GM23338 (cell line): ENCODE measurements at places on chromosomes 7 and 10. TPM values are rescaled to one million over a fixed set of nuclear protein-coding genes. Genes with fewer than 3 reads are reported as not detected.
A peak's percentile ranks its signal among the peaks of the same experiment; 100 is the strongest.

- no peak overlapping the region for H3K27ac ChIP-seq
- H3K36me3 ChIP-seq = no peaks in the 10 kb centered on the region
- DNase-seq = no peak
- H3K4me3 ChIP-seq = no peak overlapping the region
- no peaks in the 10 kb centered on the region for H3K27me3 ChIP-seq
Observed at GRCh38 chr7:140168816-140169215, 8.0 kb downstream of the KDM7A start.

- no peak for DNase-seq
- H3K4me1 ChIP-seq = no peaks in the 10 kb centered on the region
- no peak overlapping the region for H3K4me3 ChIP-seq
- no peak overlapping the region for H3K27ac ChIP-seq
- H3K36me3 ChIP-seq = no peaks in the 10 kb centered on the region
Observed at GRCh38 chr7:156177422-156178055, 365.3 kb upstream of the SHH start.

GRCh38 chr10:32077896-32078485, 21.8 kb upstream of the KIF5B start:
- no peak overlapping the region for H3K27ac ChIP-seq
- no peak overlapping the region for H3K4me3 ChIP-seq
- H3K4me1 ChIP-seq = peaks cover 10% of the 10 kb centered on the region
- H3K36me3 ChIP-seq = no peaks in the 10 kb centered on the region
- no peak for DNase-seq

- peaks cover 31% of the 10 kb centered on the region for H3K4me1 ChIP-seq
- peak; percentile 78 for DNase-seq
- H3K4me3 ChIP-seq = peak overlapping the region; percentile 73
- H3K27ac ChIP-seq = no peak overlapping the region
Observed at GRCh38 chr10:49398000-49398861, 2.3 kb upstream of the DRGX start.

DNA sequence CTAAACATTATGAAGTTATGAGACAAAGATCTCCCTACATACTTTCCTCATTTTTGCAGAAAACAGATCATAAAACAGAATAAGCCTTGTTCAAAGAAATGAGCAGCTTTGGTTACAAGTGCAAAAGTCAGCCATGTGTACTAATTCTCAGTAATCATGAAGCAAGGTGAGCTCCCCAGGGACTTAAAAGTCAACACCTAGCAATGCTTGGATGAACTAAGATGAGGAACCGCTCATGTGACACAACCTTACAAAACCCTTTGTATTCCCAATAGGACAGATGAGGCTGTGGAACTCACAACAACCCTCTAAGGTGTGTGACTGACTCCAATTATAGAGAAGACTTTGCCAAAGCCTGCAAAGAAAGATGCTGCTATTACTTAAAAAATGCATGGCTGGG, 154.5 kb downstream of the SLC25A13 start:
- H3K4me1 ChIP-seq = peaks cover 4% of the 10 kb centered on the region; the same call in 1 of the 2 replicates
- no peak for DNase-seq
- H3K27me3 ChIP-seq = no peaks in the 10 kb centered on the region
- H3K27ac ChIP-seq = no peak overlapping the region

DNA sequence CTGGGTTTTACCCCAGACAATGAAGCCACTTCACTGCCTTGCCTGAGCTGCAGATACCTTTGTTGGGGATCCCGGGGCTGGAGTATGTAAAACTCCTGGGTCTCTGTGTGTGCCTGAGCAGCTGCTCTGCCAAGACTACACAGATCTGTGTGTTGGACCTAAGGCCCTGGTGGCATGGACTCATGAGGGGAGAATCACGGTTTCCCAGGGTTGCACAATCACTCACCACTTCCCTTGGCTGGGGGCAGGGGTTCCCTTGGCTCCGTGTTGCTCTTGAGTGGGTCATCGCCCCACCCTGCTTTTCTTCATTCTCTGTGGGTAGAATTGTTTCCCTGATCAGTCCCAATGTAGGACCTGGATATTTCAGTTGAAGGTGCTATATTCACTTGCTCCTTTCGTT, 13.9 kb upstream of the TBATA start:
- no peaks in the 10 kb centered on the region for H3K27me3 ChIP-seq
- no peaks in the 10 kb centered on the region for H3K36me3 ChIP-seq
- no peak overlapping the region for H3K27ac ChIP-seq
- DNase-seq = no peak

DNA sequence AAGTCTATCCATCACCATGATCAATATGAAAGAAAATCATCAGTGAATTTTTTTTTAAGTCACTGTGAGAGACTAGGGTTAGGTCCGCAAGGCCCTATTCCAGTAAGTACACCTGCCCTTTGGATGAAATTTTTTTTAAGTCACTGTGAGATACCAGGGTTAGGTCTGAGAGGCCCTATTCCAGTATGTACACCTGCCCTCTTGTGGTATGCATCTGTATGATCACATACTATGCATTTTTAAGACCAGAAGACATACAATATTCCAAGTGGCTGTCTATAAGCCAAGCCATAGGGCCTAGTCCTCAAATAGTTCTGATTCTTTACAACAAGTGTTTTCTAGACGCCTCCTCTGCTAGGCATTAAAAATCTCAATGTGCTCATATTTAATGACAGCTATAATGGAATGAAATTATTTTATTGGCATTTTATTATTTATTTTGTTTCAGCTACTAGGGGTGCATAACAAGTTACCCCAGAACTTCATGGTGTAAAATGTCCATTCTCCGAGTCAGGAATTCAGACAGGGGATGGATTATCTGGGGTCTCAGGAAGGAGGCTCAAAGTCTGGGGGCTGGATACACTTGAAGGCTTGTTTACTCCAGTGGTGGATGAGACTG, 53.1 kb downstream of the TEX36 start:
- no peaks in the 10 kb centered on the region for H3K27me3 ChIP-seq
- no peaks in the 10 kb centered on the region for H3K4me1 ChIP-seq
- H3K4me3 ChIP-seq = no peak overlapping the region
- peak; percentile 9 for DNase-seq
- no peaks in the 10 kb centered on the region for H3K36me3 ChIP-seq

DNA sequence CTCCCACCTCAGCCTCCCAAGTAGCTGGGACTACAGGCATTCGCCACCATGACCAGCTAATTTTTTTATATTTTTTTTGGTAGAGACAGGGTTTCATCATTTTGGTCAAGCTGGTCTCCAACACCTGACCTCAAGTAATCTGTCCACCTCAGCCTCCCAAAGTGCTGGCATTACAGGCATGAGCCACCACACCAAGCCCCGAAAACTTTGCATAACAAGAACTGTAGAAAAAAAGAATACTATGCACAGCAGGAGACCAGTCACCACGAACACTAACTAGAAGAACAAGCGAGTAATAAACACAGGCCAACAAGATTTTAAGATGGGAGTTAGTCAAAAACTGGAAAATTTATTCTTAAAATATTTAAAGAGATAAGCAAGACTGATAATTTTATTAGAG, 447.0 kb downstream of the ETV1 start:
- H3K27me3 ChIP-seq = no peaks in the 10 kb centered on the region
- peaks cover 9% of the 10 kb centered on the region for H3K4me1 ChIP-seq
- H3K4me3 ChIP-seq = no peak overlapping the region
- H3K27ac ChIP-seq = no peak overlapping the region
- no peaks in the 10 kb centered on the region for H3K36me3 ChIP-seq

DNA sequence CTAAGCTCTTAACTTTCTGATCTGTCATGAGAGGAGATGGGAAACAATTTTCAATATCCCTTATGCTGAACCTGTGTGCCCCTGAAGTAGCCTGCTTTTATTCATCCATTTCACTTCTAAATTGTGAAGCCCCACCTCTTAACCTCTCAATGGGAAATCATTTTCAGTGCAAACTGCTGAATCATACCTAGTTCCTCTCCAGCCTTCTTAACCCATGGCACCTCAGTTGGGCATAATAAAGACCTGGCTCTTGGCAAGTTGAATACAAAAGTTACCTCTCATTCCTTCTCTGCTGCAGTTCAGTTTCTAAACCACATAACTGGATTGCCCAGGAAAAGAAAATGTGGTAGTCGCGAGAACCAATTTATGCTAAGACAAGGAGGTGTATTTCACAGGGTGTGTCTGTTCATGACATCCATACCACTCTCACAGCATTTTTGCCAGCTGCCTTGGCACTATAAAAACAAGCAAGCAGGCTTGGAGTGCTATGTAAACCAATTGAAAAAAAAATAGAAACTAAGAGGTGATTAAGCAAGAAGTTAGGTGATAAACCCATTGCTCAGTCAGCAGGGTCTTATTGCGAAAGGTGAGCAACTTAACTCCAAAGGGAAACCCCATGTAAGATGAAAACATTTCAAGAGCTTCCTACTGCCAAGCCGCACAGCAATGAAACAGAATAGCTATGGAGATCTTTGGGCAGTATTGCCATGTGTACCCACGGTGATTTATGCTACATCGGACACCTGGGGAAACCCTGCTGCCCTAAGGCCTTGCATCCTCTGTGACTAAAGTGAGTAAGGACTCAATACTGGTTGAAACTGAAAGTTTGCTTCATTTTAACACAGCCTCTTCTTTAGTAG, 57.0 kb upstream of the DKK1 start:
- H3K27me3 ChIP-seq = no peaks in the 10 kb centered on the region
- no peaks in the 10 kb centered on the region for H3K36me3 ChIP-seq
- no peak overlapping the region for H3K27ac ChIP-seq
- no peak for DNase-seq
- H3K4me3 ChIP-seq = no peak overlapping the region

- no peak for DNase-seq
- H3K36me3 ChIP-seq = no peaks in the 10 kb centered on the region
- no peak overlapping the region for H3K4me3 ChIP-seq
- no peak overlapping the region for H3K27ac ChIP-seq
- H3K4me1 ChIP-seq = no peaks in the 10 kb centered on the region
Observed at GRCh38 chr10:121104476-121105111, 253.4 kb downstream of the WDR11 start.

- no peaks in the 10 kb centered on the region for H3K36me3 ChIP-seq
- no peak overlapping the region for H3K27ac ChIP-seq
- H3K4me1 ChIP-seq = peaks cover 66% of the 10 kb centered on the region
- H3K27me3 ChIP-seq = peaks cover 39% of the 10 kb centered on the region
- peak overlapping the region; percentile 67 for H3K4me3 ChIP-seq
- DNase-seq = peak; percentile 77
Observed at GRCh38 chr7:20797462-20798080, 10.9 kb upstream of the SP8 start.

DNA sequence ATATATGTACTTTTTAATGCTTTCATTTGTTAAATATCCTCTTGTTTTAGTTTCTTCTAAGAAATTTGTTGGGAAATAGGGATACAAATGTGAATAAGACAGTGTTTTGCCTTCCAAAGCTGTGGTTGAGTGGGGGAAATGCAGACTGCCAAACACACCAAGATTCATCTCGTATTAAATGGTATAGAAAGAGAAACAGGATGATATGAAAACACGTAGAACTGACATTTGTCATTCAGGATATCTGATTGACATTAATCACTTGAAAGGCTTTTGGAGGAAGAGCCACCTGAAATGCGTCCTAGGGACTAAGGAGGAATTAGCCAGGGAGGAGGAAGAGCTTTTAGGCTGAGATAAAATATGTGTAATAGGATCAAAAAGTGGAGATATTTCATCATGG, 287.4 kb upstream of the SEMA3C start:
- no peaks in the 10 kb centered on the region for H3K36me3 ChIP-seq
- H3K27ac ChIP-seq = no peak overlapping the region
- H3K27me3 ChIP-seq = no peaks in the 10 kb centered on the region
- H3K4me3 ChIP-seq = no peak overlapping the region
- no peak for DNase-seq

DNA sequence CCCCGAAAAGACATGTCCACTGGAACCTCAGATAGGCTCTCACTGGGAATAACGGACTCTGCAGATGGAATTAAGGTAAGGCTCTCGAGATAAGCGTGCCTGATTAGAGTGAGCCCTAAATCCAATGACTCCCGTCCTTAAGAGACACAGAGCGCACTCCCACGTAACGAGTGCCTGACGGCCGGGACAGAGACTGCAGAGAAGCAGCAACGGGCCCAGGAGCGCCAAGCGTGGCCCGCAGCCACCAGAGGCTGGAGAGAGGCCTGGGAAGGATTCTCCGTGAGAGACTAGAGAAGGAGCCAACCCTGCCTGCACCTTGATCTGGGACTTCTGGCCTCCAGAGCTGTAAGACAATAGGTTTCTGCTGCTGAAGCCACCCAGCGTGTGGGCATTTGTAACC, 20.0 kb upstream of the TNRC18 start:
- H3K27me3 ChIP-seq = no peaks in the 10 kb centered on the region
- no peak overlapping the region for H3K27ac ChIP-seq
- no peak overlapping the region for H3K4me3 ChIP-seq
- H3K36me3 ChIP-seq = no peaks in the 10 kb centered on the region

- H3K4me3 ChIP-seq = no peak overlapping the region
- no peaks in the 10 kb centered on the region for H3K36me3 ChIP-seq
- H3K27ac ChIP-seq = no peak overlapping the region
- H3K27me3 ChIP-seq = no peaks in the 10 kb centered on the region
- no peak for DNase-seq
Observed at GRCh38 chr7:94442639-94443038, 47.9 kb downstream of the COL1A2 start.

DNA sequence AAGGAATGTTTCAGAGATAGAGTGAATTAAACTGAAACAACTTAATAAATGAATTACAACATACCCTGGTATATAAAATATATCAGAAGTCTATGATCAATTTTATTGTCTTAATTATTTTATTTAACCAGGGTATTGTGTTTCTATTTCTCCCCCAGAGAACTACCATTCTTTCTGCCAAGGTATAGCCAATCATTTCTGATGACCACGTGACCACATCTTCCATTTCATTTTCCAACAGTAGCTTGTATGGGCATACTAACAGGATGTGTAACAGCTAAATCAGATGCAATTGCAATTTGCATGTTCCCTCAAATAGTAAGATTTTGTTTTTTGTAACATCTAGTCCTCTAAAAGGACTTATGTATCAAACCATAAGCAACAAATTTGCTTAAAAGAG, 123.9 kb upstream of the COL1A2 start:
- H3K27ac ChIP-seq = no peak overlapping the region
- no peaks in the 10 kb centered on the region for H3K36me3 ChIP-seq
- no peak for DNase-seq
- H3K4me3 ChIP-seq = no peak overlapping the region
- no peaks in the 10 kb centered on the region for H3K27me3 ChIP-seq

- no peaks in the 10 kb centered on the region for H3K4me1 ChIP-seq
- H3K27ac ChIP-seq = no peak overlapping the region
- no peak overlapping the region for H3K4me3 ChIP-seq
- DNase-seq = no peak
- H3K27me3 ChIP-seq = no peaks in the 10 kb centered on the region
Observed at GRCh38 chr10:88428442-88428841, 154.7 kb downstream of the RNLS start.

DNA sequence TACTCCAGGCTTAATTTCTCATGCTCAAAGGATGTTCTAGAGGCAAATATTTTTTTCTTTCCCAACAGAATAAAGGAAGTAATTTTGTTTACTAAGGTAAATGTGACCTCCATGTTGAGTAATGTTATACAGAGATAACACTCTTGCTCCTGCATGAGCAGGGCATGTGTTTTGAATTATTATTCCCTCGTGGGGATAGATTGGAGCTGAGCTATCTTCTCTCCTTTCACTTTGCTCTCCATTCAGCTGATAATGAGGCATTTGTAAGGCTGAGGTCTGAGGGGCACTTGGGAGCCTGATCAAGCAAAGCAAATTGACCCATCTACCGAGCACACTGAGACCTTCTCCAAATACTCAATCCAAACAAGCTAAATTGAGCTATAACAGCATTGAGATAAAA, 50.7 kb upstream of the GHITM start:
- no peaks in the 10 kb centered on the region for H3K27me3 ChIP-seq
- H3K4me3 ChIP-seq = no peak overlapping the region
- DNase-seq = no peak

GFRA1 gene
- total RNA-seq = 2.5 and 2.8 TPM in 2 replicates

SPDYE1 gene
- total RNA-seq = not detected in 2 replicates

PRF1 gene
- not detected in 2 replicates for total RNA-seq

MMD2 gene
- 0.38 and 0.39 TPM in 2 replicates for total RNA-seq

RSU1 gene
- total RNA-seq = 62.7 and 67.5 TPM in 2 replicates

AGAP3 gene
- total RNA-seq = 32.2 and 39.2 TPM in 2 replicates

NUTM2A gene
- 0.27 TPM in 1 of 2 replicates, not detected in the other for total RNA-seq

SCIN gene
- total RNA-seq = 0.80 and 5.8 TPM in 2 replicates
